ENCODE measurements at places on chromosomes 5 and 9.

DNA sequence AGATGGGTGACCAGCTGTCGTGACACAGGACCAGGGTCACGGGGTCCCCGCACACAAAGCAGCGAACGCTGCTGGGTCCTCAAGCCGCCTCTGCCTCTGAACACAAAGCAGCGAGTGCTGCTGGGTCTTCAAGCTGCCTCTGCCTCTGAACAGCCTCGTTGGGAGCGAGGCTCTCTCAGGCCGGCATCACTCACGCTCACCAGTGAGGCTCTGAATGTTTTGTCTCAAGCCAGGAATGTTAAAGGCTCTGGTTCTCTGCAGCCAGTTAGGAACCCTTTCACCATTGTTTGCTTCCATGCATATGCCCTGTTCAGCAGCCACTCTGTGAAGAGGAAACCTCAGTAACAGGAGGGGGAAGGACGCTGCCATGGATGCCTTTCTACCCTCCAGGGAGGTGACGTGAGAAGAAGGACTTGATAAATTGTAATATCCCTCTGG, 82.7 kb upstream of the TAF11L2 start:
- no peak for DNase-seq

- DNase-seq, result no peak
Measured at GRCh38 chr9:83346655-83347420, 191.4 kb downstream of the FRMD3 start.

DNA sequence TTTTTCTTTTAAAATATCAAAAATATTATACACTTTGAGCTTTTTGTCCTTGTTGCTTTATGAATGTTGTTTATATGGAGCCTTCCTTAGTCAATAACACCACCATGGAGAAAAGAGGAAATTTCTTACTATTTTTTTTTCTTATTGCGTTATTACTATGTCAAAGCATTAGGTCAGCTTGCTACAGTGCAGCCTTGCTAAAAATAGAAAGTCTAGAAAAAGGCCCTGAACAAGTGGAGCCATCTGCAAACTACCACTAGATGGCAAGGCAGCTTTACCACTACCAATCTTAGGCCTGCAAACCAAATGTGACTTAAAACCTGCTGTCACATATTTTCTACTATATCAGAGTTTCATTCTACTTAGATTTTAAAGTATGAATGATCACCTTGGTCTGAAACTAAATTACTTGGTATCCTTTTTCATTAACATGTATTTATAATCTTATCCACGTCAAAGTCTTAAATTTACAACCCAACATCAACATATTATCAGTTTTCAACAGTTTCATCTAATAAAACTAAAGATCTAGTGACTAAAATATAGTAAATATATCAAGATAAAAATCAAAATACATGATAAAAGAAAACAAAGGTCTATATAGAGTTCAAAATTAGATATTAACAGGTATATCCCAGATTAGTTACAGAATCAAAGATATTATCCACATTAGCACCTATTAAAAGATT, 113.1 kb upstream of the ACOT12 start:
- DNase-seq, result peak; percentile 93

GRCh38 chr5:12023614-12024241, 119.5 kb upstream of the CTNND2 start:
- DNase-seq, result peak; percentile 27

DNA sequence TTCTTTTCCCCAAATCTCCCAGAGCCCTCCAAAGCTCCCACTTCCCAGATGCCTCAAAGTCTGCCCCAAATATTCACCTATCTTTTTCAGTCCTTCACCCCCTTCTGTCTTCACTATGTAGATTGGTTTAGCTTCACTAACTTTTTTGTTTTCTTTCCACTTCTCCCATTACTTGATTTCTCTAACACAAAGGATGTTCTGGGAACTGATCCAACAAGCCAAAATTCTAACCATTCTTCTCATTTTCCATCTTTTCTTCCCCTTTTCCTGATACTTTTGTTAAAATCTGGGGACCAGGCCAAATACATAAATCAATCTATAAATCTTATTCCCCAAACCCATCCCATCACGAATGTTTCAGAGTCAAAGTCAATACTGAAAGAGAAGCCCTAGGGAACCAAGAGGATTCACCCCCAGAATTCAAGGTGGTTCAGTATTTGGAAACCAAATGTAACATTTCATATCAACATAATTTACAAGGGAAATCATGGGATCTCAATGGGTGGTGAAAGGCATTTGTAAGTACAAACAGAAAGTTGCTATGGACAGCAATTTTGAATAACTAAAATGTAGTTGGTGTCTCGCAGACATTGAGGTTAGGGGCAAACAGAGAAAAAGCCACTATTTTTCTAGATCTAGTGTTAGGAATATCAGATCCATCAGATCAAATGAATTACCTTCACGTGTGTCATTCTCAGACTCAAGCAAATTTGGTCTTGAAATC, 35.3 kb downstream of the APTX start:
- no peak for DNase-seq

- DNase-seq, result peak; percentile 52
Measured at GRCh38 chr5:31581498-31582099, 49.5 kb downstream of the C5orf22 start.

- DNase-seq, result peak; percentile 100
Measured at GRCh38 chr5:141521244-141521781, 32.4 kb downstream of the PCDHGC5 start.

DNA sequence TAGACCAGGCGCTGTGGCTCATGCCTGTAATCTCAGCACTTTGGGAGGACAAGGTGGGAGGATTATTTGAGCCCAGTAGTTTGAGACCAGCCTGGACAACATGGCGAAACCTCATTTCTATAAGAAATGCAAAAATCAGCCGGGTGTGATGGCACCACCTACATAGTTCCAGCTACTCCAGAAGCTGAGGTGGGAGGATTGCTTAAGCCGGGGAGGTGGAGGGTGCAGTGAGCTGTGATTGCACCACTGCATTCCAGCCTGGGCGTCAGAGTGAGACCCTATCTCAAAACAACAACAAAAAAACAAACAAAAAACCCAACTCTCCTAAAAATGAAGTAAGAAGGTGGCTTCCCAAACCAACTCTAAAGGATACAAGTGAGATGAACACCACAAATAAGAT, 23.0 kb downstream of the IARS1 start:
- no peak for DNase-seq

GRCh38 chr5:61232490-61233050, 70.3 kb upstream of the SMIM15 start:
- no peak for DNase-seq

DNA sequence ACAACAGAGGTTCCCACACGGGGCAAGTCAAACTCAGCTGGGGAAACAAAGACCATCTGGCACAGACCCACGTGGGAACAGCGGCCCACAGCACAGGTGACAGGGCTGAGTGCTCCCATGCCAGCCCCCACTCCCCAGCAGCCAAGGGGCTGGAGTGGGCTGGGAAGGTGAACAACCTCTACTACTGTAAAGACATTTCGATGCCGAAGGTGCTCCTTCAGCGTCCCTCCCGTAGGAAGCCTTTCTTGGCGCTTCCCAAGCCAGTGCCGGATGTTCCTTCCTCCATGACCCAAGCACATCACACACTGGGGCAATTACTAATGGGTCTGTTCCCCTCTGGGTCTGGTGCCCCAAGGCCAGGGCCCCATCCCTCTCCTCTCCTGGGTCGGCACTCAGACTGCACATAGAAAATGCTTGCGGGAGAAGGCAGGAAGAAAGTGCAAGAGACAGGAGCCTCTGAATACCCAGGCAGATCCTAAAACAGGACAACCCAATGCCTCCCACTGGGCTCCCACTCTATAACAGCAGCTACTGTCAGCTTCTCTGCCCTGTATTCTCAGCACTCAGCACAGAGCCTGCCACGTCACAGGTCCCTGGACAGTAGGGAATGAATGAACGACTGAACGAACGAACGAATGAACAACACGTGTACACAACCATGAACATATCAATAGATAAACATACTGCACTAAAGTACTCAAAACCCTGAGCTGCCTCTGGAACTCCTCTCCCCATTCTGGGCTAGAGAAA, 77.0 kb upstream of the LRRTM2 start:
- DNase-seq, result no peak

- no peak for DNase-seq
Measured at GRCh38 chr9:112765281-112765680, 14.7 kb downstream of the SNX30 start.

DNA sequence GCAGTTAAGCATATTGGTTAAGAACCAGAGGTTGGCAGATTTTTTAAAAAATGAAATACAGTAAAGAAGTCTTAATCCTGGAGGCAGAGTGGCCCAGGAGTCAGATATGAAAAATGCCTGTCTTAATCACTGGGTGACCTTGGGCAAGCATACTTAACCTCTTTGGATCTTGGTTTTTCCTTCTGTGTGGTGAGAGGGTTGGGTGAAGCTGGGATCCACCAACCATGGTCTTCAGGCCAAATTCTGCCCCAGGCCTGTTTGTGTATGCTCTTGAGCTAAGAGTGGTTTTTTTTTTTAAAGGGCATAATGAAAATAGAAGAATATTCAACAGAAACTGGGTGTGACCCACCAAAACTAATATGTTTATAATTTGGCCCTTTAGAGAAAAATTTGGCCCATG, 20.0 kb upstream of the TEX48 start:
- no peak for DNase-seq

DNA sequence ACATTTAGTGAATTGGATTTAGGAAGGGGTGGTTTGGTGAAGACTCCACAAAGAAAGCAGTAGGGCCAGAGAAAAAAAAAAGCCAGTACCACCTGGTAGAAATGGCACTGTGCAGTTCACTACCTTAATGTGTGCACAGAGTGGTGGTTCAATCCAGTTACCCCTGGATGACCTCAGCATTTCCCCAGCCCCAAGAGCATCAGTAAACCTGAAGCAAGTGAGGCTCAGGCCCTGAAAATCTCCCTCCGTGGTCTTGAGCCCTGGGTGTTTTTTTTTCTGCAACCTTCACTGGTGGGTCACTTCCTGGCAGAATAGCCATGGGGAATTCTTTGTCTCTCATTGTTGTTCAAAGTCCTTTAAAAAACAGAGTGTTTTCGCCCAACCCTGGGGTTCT, 202.9 kb downstream of the GADD45G start:
- no peak for DNase-seq

DNA sequence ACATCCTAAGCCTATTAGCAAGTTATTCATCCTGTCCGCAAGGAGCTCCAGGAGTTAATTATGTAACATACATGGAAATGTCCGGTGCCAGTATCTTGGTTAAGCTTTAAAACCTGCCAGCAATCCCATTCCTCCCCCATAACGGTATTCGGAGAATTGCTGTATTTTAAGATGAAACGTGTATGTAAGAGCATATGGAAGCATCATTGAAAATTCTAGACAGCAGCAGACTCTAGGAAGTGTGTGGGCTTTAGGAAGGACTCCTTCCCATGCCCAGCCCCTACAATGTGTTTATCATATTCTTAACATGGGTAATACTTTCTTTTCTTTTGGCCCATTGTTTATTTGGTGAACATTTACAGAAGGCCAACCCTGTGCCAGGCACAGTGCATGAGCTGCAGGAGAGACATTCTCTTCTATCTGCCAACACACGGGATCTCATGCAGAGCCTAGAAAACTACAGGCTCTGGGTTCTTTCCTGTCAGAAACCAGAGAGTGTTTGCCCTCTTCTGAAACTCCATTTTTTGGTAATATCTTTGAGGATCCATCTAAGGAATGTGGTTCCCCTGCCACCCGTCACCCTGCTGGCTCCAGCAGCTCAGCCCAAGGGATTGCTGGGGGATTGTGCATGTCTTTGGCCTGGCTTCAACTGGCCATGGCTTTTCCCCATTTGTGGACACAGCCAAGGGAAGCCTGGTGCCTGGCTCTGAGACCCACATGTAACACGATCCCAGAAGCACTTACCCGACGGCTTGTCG, 15.1 kb downstream of the ANGPTL2 start:
- DNase-seq, result no peak

GRCh38 chr9:130167927-130168326, 4.3 kb upstream of the NCS1 start:
- no peak for DNase-seq

DNA sequence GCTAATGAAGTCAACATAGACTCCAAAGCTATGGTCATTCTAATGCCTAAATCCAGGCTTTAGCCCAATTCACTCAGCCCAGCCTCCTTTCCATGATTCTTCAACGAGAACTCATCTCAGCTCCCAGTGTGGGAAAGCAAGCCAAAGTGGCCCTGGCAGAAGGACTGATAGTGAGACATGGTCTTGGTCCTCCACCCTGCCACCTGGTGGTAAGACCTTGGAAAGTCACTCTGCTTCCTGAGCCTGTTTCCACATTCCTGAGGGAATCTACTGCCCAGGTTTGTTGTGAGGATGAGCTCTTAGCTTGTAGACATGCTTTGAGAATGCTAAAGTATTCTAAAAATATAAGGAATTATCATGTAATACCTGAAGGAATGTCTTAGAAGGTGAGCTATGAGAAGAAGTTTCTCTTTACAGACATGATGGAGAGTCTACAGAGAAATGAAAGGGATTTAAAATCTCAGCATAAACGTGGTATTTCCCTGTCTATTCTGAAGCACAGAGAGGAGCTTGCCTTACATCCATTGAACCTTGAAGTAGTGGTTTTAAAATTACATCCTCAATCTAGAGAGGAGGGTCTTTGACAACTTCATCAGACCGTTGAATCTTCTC, 173.5 kb downstream of the TRIM32 start:
- DNase-seq, result peak; percentile 63

DNA sequence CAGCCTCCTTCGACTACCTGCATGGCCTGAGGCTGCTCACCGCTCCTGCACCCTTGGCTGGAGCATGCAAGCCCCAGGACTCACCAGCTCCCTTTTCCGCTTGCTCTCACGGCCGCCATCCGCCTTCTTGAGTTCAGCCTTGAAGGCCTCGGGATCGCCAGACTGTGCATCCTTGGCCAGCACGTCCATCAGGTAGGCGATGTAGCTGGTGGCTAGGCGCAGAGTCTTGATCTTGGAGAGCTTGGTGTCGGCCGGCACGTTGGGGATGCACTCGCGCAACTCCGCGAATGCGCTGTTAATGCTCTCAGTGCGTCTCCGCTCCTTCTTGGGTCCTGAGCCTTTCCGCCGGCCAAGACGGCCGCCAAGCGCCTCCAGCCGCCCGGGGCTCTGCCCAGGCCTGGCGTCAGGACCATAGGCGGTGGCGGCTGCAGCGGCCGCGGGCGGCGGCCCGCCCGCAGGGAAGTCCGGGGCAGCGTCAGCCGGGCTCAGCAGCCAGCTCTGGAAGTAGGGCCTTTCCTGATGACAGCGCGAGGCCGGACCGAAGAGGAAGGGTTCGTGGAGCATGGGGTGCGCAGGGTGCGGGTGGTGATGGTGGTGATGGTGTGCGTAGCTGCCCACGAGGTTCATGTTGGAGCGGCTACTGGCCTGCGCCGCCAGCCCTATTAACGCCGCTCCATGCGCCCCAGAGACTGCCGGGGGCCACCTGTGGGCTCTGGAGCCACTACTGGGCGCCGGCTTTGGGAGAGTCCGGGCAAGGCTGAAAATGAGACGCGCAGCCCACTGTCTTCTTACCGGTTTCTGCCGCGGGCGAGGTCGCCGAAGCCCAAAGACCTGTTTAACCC, 424 bp downstream of the HAND1 start:
- peak; percentile 1 for DNase-seq

- no peak for DNase-seq
Measured at GRCh38 chr9:97136421-97136820, 97.5 kb upstream of the CTSV start.

GRCh38 chr5:893711-894110, 1.0 kb downstream of the TRIP13 start:
- DNase-seq, result no peak
